ENCODE measurements at places on chromosomes 5 and 9.
A peak's percentile ranks its signal among the peaks of the same experiment; 100 is the strongest.

GRCh38 chr5:38996123-38996522, 78.1 kb downstream of the RICTOR start:
- DNase-seq: no peak

- DNase-seq: no peak
Observed at GRCh38 chr9:22210936-22211335, 201.8 kb upstream of the CDKN2B start.

GRCh38 chr9:21473236-21473635, 8.9 kb downstream of the IFNE start:
- DNase-seq: no peak

DNA sequence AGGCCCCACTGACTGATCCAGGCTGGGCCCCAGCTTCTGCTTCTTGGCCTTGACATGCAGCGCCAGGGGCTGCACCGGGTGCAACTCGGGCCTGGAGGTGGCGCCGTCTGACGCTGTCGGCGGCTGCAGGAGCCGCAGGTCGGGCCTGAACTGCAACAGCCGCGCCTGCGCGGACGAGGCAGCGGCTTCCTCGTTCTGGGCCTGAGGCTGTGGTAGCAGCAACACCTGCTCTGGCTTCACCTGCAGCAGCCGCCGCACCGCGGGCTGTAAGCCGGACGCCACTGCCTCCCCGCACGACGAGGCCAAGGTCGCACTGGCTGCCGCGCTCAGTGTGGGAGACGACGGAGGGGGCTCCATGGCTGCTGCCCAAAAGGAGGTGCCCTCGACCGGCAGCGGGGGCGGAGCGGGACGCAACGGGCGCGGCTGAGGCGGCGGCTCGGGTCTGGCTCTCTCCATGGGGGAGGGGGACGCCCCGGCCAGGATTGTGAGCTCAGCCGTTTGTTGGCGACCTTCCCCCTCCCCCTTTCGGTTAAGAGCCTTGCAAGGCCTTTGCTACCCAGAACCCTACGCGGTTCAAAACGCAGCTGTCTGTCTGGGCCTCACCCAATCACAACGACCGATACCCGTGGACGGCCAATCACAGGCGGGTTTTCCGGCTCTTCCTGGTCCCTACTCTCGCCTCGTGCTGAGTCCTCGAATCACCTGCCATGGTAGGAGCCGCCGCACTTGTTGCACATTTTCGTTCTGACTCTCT, 438 bp downstream of the SOX30 start:
- DNase-seq: peak; percentile 68

- DNase-seq: no peak
Observed at GRCh38 chr5:126481243-126481642, 58.0 kb downstream of the GRAMD2B start.

GRCh38 chr5:152187668-152188067, 217.4 kb downstream of the NMUR2 start:
- DNase-seq: no peak

- DNase-seq: no peak
Observed at GRCh38 chr5:14577971-14578370, 3.6 kb upstream of the OTULINL start.

DNA sequence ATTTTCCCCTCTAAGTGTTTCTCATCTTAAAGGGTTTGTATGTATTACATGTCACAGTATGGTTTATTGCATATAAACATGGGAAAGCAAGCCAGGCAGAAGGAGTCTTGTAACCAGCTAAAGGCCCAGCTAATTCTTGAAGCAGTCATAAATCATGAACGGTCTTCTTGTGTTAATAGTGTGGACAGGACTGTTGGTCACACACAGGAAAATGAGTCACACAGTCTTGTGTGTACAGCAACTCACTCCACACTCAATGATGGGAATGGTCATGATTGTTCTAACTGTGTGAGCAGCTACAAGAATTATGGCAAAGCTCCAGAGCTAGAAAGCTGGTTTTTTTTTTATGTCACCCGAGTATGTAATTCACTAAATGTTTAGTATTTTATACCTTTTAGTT, 123.9 kb downstream of the GHR start:
- no peak for DNase-seq

DNA sequence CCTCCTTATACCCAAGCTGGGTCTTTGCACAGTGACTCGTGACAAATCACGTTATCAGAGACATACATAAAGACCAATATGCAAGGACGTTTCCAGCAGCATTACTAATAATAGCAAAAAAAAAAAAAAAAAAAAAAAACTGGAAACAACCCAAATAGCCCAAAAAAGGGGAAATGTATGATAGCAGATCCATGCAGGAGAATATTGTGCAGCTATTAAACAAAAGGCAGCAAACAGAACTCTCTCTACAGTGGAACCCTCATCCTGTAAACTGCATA, 37.7 kb downstream of the C5orf15 start:
- no peak for DNase-seq

GRCh38 chr5:141518618-141519015, 29.7 kb downstream of the PCDHGC5 start:
- no peak for DNase-seq

- DNase-seq: no peak
Observed at GRCh38 chr5:118479285-118479684, 509.1 kb downstream of the DTWD2 start.

- no peak for DNase-seq
Observed at GRCh38 chr9:14418301-14418940, 104.5 kb upstream of the NFIB start.

DNA sequence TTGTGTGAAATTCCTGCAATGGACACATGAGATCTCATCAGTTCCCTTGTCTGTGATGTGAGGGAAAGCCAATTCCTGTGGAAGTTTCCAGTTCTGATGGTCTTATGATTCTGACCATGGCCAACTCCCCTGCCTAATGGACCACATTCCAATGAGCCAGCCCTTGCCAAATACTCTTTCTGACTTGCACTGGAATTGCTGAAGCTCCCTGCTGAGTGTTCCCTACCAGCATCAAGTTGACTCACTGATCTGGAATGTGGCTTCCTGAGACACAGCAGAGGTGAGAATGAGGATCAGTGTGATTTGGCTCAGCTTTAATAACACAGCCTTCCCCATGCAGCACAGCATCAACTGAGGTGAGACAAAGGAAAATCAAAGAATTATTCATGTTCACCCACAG, 427.8 kb downstream of the KDM4C start:
- no peak for DNase-seq

DNA sequence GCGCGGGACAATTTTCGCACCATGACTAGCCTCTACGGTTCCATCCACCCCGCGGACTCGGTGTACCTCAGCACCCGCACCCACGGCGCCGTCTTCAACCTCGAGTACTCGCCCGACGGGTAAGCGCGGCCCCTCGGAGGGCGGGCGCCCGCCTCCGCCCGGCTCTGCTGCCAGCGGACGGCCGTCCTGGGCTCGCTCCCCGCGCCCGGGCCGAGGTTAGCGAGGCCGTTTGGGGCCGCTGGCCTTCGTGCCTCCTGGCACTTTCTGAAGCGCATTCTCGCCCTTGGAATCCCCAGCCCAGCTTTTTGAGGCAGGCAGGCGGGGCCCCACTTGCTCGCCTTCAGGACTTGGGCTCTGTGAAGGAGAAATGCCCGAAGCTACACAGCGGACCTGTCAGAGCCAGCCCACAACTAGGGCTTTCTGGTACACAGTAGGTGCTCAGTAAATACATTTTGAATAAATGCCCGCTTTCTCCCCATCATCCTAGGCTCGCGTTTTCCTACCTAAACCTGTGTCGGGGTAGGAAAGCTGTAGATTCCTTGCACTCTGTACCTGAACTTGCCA, 772 bp downstream of the DCAF10 start:
- no peak for DNase-seq

GRCh38 chr9:38234479-38235170, 157.9 kb upstream of the ALDH1B1 start:
- no peak for DNase-seq

- no peak for DNase-seq
Observed at GRCh38 chr5:128228521-128228920, 145.0 kb downstream of the SLC12A2 start.

DNA sequence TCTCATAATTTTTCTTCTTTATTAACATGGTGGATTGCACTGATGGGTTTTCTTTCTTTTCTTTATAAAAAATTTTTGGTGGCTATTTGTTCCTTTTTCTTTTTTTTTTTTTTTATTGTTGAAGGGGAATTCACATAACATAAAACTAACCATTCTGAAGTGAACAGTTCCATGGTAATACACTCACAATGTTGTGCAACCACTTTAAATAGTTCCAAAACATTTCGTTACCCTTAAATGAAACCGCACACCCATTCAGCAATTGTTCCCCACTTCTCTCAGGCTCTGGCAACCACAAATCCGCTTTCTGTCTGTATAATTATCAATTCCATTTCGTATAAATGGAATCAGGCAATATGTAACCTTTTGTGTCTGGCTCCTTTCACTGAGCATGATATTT, 11.7 kb upstream of the SETX start:
- no peak for DNase-seq

DNA sequence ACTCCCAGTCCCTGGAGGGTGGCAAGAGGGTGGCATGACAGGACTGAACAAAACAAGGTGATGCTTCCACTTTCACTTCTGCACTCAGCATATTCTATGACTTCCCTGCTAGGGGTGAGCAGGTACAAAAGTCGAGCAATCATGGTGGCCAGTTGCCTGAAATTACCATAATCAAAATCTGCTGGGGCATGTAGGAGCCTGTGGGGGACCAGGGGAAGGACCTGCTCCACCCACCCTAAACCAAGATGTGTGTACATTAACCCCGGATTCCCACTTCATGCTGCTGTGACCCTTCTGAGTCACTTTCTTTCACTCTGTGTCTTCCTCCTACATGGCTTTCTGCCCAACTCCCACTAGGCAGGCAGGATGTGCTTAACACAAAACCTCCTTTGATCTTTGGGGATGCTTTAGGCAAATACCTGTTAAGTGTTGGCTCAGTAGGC, 73.3 kb upstream of the PHF24 start:
- no peak for DNase-seq

DNA sequence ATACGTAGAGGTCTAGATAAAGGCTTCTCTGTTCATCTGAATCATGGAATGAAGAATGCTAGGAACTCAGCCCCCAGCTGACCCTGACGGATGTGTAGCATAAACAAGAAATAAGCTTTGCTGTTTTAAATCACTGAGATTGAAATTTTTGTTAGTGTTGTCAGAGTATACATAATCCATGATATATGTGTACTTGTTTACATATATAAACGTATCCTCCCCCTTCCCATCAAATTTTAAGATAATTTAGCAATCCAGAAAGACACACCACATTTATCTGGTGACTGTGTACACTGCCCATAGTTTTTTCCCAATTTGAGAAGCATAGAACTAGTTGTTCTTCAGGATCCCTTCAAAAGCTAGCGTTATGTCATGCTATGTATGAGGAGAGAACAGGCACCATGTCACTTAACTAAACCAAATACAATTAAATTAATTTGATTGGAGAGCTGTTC, 80.8 kb upstream of the OSMR start:
- DNase-seq: no peak

DNA sequence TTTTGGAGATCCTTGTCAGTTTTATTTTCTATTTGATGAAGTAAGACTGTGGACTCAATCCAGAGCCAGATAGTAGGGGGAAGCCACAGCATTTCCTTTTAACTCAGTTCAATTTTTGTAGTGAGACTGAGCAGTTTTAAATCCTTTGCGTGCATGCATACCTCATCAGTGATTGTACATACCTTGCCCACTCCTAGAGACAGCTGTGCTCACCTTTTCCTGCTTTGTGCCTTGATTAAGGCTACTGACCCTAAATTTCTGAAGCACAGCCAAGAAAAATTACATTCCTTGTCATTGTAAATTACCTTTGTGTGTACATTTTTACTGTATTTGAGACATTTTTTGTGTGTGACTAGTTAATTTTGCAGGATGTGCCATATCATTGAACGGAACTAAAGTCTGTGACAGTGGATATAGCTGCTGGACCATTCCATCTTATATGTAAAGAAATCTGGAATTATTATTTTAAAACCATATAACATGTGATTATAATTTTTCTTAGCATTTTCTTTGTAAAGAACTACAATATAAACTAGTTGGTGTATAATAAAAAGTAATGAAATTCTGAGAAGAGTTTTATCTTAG, 17.8 kb downstream of the DIMT1 start:
- DNase-seq: no peak

DNA sequence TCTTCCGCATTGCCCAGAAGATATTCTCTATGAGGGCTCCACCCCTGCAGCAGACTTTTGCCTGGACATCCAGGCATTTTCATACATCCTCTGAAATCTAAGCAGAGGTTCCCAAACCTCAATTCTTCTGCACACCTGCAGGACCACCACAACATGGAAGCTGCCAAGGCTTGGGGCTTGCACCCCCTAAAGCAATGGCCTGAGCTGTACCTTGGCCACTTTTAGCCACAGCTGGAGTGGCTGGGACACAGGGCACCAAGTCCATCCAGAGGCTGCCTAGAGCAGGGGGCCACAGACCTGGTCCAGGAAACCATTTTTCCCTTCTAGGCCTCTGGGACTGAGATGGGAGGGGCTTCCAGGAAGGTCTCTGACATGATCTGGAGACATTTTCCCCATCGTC, 60.7 kb downstream of the ADAMTSL1 start:
- DNase-seq: no peak

DNA sequence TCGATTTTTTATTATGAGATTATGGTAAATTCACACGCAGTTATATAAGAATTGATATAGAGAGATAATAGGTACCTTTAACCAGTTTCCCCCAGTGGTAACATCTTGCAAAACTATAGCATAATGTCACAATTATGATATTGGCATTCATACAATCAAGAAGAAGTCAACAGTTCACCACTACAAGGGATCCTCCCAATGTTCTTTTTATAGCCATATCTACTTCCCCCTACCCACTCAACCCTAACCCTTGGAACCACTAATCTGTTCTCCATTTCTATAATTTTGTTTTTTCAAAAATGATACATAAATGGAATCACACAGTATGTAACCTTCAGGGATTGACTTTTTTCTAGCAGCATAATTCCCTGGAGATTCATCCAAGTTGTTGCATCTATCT, 9.8 kb downstream of the ACTL7B start:
- DNase-seq: no peak

DNA sequence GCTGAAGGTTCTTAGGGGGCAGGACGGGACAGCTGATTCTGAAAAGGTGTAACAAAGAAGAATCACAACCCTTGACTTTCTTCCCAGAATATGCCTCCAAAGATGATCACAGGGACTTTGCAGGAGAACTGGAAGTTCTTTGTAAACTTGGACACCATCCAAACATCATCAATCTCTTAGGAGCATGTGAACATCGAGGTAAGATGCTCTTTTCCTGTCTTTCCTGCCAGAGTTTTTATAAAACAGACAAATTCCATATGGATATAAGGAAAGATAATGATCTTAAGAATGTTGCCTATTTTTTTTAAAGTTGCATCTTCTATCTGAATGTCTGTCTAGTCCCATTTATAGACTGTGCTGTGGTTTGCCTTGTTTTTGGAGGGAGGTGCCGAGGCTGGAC, 87.9 kb downstream of the EQTN start:
- DNase-seq: no peak

Data from activated T-helper 1 cell treated with anti-CD3 and anti-CD28 coated beads, Interleukin-2, amount 50 U/mL, for 16 hours (primary cell).